ENCODE measurements at places on chromosomes 16 and 17.

- no peak for DNase-seq
Observed at GRCh38 chr16:53041320-53042051, 11.2 kb downstream of the CHD9NB start.

DNA sequence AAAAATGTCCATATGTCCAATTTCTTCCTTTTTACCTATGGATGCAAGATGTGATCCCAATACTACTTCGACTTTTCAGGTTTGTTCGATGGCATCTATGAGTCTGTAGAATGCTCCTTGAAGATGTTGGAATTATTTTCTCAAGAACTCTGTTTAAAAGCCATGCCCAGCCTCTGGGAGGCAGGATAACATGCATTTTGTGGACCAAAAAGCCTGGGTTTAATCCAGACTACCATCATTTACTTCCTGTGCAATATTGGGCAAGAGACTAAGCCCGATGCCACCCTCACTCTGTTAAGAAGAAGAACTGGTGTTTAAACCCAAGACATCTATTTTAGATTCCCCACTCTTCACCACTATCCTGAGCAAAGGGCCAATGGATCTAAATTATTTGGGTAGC is 42.8 kb upstream of the SALL1 start:
- DNase-seq, result no peak

DNA sequence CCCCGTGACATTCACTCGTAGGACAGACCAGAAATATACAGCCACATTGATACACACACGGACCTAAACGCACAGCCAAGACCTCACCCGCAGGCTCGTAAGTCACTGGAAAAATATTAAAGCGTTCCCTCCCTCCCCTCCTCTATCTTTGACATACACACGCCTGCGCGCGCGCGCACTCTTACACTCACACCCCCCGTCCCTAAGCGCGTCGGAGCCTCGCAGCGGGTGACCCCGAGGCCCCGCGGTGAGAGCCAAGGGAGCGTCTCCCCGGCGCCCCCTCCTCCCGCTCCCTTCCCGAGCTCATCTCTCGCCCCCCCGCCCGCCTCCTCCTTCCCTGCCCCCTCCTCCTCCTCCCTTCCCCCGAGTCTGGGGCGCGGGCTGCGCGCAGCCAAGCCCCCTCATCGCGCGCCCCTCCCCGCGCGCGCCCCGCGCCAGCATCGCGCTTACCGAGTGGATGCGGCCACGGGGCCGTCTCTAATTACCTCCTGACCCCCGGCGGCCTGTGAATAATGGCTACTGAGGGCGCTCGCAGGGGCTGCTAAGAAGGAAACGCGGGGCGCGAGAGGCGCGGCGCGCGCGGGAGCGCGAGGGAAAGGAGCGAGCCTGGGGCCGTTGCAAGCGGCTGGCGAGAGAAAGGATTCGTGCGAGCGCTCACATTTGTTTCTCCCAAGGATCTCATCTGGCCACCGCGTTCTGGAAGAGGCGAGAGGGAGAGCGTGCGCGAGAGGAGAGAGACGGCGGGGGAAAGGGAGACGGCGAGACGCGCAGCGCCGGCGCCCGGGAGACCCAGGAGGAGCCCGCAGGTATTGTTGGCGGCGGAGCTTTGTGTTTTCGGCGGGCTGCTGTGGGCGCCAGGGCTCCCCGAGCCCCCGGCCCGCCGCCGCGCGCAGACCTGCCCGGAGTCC is 42.4 kb downstream of the RAI1 start:
- no peak for DNase-seq

DNA sequence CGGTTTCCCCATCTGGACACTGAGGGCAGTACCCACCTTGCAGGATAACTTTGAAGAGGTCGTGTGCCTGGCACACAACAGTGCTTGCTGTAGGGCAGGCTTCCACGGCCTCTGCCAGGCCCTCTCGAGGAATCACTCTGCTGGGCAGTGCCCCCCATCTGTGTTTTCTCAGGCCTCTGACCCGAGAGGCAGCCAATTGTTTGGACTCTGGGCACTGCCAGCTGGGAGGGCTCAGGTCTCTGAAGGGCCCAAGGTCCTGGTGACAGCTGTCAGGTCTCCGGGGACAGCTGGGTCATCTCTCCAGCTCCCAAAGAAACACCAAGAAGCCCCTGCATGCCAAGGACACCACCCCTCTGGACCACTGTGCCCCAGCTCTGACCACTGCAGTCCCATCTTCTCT is 1.0 kb upstream of the RAB26 start:
- DNase-seq, result no peak

DNA sequence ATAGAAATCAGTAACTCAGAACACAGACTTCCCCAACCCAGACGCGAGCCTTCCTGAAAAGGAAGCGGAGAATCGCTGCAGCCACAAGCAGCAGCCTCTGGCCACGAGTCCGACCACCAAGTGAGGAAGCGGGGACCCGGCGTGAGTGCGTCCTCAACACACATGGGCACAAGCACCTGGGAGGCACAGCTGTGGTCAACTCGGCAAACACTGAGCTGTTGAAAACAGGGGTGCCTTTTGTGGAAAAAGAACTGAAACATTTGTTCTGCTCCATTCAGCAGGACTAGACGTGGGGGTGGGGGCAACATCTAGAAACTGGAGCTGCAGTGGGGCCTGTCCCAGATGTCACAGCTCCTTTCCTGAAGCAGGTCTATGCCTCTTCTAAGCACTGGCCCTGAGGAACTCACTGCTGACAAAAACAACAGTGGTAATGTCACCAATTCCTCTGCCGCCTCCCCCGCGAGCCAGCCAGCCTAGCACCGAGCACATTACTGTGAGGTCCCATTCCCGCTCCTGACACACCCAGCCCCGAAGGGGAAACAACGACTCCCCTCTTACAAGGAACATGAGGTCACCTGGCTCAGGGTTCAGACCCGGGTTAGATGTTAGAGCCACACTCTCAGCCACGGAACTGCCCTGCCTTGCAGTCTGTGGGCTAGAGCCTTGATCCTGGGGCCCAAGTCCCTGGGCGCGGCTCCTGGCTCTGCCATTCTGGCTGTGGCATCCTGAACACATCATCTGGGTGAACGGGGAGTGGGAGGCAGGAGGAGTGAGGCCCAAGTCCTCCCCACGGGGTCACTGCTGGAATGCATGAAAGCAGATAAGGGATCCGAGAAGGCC is 29.0 kb downstream of the KDM8 start:
- DNase-seq, result peak; percentile 14

- DNase-seq, result no peak
Observed at GRCh38 chr16:62130101-62130500, 93.9 kb upstream of the CDH8 start.

Data from CD4-positive, alpha-beta T cell treated with Interleukin-10 for 1 hour (primary cell).